ENCODE measurements at places on chromosomes 1 and 21.

DNA sequence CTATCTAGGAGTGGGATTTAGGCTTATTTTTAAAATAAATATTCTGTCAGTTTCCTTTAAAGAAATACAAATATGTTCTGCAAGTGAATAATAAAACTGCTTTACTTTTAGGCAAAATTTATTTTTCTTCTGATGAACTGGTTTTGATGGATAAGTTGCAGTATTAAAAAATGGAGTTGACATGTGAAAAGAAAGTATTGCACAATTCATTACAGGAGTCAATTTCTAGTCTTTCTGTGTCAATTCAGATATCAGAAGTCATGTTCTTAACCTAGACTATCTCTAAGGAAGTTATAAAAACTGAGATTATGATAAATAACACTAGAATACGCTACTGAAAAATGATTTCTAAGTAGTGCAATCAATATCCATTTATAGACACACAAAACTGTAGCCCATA is 270.2 kb upstream of the TMPRSS15 start:
- no peak for DNase-seq

DNA sequence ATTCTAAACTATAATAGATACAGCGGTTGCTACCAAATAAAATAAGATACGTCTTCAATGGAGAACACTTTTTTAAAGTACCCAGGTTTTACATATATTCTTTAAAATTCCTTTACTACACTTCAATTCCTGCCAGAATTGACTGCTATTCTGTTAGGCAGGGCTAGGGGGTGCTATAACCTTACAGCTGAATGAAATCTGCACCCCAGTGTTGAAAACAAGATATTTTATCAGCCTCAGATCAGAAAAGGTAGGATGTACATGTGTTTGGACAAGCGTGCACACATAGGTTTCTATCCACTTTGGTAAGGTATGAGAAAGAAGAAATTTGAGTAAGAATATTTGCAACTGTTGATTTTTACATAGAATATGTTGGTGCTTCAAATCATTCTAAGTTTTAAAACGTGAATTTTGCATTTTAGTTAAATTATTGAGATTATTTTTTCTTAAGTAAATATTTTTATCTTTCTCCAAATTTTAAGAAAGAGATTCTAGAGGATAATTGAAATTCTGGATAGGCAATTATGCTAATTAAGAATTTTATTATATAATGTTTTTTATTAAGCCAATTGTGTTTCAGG is 490.8 kb upstream of the ADGRL4 start:
- peak; percentile 51 for DNase-seq

DNA sequence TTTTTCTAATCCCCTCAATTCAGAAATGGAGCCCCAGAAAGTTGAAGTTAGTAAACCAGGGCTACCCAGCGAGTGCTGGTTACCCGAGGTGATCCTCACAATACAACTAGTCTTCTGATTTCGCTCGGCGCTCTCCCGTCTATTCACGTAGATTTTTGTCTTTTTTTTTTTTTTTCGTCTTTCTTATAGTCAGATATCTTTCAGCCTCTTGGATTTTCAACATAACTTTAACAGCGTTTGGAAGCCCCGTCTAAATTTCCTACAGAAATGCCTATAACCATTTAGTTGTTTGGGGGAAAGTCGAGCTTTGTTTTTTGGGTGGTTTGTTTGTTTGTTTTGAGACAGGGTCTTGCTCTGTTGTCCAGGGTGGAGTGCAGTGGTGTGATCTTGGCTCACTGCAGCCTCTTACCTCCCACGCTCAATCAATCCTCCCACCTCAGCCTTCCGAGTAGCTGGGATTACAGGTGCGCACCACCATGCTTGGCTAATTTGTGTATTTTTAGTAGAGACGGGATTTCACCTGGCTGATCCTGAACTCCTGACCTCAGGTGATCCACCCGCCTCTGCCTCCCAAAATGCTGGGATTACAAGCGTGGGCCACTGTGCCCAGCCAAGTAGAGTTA is 818 bp upstream of the TMEM50B start:
- no peak for DNase-seq

- peak; percentile 77 for DNase-seq
Observed at GRCh38 chr1:89907727-89908212, 86.9 kb downstream of the LRRC8D start.

GRCh38 chr1:110003747-110004428 is 19.3 kb downstream of the AHCYL1 start:
- DNase-seq: peak; percentile 98

GRCh38 chr1:24186031-24186710 is 918 bp downstream of the IFNLR1 start:
- no peak for DNase-seq

Data from fibroblast of upper back skin (primary cell).